ENCODE measurements at places on chromosomes 11 and 22.

- DNase-seq: no peak
Observed at GRCh38 chr22:37001826-37002225, 17.4 kb downstream of the TST start.

- DNase-seq: no peak
Observed at GRCh38 chr11:125583496-125583895, 9.2 kb upstream of the STT3A start.

DNA sequence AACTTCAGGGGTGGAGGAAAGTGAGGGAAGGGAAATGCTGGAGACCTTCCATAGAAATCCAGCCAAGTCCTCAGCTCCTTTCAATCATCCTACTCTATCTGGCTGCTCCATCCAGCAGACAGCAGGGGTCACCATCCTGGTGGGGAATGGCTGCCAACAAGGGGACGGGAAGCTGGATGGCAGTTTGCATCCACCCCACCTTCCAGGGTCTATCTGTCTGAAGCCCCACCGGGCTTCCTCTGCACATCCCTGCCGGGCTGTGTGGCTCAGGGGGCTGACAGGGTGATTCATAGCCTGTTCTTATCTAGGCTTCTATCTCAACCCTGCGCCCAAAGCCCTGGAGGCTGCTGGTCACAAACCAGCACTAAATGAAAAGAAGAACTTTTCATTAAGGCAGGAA lies 1.1 kb downstream of the SYTL2 start:
- DNase-seq: peak; percentile 56

- DNase-seq: no peak
Observed at GRCh38 chr11:124470561-124471227, 25.2 kb upstream of the OR8B8 start.
